ENCODE measurements at places on chromosomes 2 and 18.

- DNase-seq = no peak
Observed at GRCh38 chr2:138930571-138930970, 150.4 kb upstream of the NXPH2 start.

GRCh38 chr2:158473719-158474392 is 17.1 kb downstream of the PKP4 start:
- DNase-seq = no peak

DNA sequence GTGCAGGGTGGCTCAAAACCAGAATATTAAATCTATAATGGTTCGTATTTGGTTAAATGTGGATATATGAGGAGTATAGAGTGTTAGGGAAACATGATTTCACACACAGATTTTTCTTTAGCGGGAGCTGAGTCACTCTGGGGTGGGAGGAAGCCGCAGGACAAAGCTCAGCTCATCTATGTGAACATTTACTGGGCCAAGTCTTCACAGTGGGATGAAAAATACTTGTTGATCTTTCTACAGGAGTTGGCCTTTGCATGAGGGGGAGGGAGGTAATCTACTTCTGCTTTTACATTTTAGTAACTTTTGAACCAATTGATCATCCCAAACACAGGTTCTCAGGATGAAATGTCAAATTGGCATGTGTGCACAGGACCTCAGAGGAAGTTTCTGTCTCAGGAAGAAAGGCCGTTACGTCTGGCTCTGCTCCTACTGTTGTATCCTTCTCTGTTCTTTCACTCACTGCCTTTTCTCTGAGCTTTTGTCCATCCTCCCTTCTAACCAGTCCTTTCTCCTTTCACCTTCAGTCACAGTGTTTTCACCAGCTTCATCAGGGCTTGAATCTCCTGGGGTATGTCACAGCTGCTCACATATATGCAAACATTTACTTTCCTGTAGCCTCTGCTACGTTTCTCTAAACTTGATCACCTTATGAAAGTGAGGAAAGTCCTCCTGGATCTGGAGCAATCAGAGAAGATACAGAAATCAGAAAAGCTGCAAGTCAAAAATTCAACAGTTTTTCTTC is 943.3 kb upstream of the FANCL start:
- no peak for DNase-seq

- no peak for DNase-seq
Observed at GRCh38 chr2:26672112-26672817, 20.3 kb upstream of the KCNK3 start.

- DNase-seq = no peak
Observed at GRCh38 chr2:13052547-13052946, 335.8 kb downstream of the TRIB2 start.

DNA sequence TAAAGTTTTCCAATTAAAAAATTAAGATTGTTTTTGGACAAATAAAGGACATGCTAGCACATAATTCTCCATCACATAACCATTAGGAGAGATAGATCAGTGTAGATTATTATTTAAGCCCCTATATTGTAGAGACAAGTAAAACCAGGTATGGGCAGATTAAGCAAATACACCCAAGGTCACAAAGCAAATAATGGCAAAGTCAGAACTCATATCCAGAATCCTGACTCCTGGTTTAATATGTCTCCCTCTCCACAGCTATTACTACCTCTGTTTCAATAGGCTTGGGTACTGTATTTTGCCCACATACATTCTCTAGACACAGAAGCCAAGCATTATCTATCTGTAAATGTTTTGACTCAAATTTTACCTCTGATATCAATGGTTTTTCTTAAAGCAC is 282.3 kb downstream of the EPHA4 start:
- no peak for DNase-seq

GRCh38 chr2:230898713-230899091 is 26.3 kb downstream of the GPR55 start:
- DNase-seq = no peak

DNA sequence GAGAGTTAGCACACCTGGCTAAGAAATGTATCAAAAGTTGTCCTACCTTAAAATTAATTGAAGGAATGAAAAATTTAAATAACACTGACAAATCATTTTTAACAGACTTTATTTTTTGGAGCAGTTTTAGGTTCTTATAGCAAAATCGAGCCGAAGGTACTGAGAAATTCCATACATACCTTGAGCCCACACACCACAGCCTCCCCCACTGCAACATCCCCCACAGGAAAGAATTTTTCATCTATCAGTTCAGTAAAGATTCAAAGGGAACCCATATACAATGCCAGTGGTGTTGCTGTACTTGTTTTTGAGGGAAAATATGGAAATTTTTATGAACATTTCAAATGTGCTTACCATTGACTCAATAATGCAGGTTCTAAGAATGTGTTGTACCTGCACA is 169.8 kb upstream of the HS6ST1 start:
- no peak for DNase-seq

DNA sequence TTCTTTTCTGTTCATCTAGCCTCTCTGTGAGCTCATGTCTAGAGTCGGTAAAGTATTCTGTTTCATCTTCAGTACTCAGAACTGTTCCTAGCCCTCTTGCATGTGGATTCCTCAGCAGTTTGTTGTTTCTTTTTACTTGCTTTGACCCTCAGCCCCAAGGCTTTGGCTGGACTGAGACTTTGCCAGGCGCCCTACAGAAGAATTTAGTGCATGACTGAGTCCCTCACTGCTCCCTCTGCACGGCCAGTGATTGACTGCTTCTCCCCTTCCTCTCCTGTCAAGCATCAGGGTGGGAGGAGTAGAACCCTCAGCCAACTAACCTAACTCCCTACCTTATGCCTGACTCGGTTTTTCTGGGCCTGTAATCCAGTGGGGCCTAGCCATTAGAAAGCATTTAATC is 109.8 kb downstream of the ESCO1 start:
- DNase-seq = no peak

DNA sequence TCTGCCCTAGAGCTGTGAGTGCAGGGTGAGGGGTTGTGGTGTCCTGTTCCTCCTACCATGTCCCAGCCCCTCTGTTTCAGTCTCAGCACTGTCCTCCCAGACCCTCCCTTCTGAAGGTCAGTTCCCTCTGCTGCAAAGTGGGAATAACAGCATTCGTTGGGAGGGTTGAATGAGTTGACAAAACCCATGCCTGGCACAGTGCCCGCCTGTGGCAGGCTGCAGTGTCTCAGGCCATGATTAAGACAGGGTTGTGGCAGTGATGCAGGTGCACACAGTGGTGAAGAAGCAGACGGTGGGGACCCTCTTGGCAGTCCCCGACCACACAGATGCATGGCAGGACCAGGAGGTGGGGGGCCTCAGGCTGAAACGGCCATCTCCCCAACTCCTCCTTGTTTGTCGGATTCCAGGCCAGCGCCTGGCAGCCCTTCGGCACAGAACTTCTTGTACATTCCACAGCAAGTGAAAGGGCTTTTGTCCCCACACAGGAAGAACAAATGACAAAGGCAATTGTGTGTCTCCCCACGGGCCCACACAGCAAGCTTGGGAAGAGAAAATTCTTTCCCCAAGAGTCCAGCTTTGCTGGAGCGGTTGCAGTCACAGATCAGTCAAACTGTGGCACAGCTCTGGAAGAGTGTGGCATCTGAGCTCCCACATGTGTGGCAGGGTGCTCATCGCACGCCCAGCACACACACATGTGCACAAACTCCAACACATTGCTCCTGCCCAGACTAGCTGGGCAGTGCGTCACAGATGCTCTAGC is 92.0 kb upstream of the MSH2 start:
- no peak for DNase-seq

DNA sequence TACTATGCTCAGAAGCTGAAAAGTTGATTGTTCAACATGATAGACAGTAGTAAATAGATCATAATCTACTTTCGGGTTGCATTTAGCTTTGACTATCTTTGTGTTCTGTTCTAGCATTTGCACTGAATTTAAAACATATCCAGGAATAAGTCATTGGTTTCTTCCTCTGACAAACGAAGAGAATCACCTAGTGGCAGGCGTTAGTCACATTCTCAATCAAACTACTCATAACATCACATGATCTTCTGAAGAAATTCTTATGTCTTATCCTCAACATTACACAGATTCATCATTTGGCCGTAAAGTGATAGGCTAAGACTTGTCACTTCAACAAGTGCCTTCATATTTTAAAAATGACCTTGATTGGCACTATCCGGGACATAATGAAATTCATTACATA is 63.6 kb upstream of the TTC21B start:
- no peak for DNase-seq

- DNase-seq = no peak
Observed at GRCh38 chr18:12366379-12366778, 10.6 kb downstream of the AFG3L2 start.

GRCh38 chr2:117972476-117973123 is 41.3 kb downstream of the CCDC93 start:
- DNase-seq = no peak

Measured in activated CD8-positive, alpha-beta memory T cell treated with anti-CD3 and anti-CD28 coated beads for 48 hours (primary cell).